ENCODE measurements at places on chromosomes 7 and 10. TPM values are rescaled to one million over a fixed set of nuclear protein-coding genes. Genes with fewer than 3 reads are reported as not detected.

Gene CLCN1
- not detected for polyA plus RNA-seq

Gene SYT15B
- not detected for polyA plus RNA-seq

DNA sequence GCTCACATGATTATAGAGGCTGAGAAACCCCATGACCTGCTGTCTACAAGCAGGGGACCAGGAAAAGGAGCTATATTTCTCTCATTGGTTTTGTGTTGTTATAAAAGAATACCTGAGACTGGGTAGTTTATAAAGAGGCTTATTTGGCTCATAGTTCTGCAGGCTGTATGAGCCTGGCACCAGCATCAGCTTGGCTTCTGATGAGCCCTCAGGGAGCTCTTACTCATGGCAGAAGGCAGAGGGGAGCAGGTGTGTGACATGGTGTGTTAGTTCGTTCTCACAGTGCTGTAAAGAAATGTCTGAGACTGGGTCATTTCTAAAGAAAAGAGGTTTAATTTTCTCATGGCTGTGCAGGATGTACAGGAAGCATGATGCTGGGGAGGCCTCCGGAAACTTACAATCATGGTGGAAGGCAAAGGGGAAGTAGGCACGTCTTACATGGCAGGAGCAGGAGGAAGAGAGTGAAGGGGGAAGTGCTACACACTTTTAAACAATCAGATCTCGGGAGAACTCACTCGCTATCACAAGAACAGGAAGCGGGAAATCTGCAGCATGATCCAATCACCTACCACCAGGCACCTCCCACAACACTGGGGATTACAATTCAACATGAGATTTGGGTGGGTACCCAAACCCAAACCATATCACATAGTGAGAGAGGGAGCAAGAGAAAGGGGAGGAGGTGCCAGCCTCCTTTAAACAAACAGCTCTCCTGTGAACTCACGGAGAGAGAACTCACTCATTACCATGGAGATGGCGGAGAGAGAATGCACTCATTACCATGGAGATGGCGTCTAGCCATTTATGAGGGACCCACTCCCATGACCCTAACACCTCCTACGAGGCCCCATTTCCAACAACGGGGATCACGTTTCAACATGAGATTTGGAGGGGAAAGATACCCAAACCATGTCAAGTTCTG, 133.4 kb downstream of the JCAD start:
- DNase-seq: no peak

GRCh38 chr10:129343141-129343540, 123.9 kb upstream of the MGMT start:
- DNase-seq: no peak

DNA sequence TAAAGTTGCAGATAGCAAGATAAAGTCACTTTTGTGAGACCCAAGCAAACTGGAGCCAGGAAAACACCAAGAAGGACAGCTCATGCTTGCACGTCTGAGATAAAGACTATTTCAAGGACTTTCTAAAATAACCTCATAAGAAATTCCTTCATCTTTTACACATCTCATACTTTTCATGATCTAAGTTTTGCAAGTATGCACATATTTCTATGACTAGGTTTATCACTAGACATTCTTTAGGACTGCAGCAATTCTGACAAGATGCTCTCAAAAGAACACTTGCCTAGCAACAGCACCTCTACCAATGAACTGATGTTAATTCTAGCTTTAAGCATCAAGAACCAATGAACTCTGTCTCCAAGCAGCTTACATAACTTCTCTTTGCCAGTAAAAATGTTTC, 457.6 kb downstream of the SEMA3D start:
- no peak for DNase-seq

DNA sequence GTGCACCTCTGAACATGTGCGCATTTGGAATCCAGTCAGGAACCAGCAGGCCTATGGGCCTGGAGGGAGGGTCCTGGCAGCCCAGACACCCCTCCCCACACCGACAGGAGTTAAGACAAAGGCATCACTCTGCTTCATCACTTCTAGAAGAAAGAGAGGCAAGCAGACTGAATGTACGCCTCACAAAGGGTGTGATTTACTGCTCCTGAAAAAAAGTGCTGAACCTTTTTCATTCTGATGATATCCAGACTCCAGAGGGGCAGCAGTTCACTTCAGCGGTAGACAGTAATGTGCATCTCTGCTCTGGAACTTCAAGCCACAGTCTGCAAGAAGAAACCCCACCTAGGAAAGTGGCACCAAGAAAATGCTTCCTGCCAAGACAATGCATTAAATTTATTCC, 88.2 kb upstream of the TMEM72 start:
- no peak for DNase-seq

GRCh38 chr10:26214004-26214403, 2.6 kb upstream of the GAD2 start:
- no peak for DNase-seq

DNA sequence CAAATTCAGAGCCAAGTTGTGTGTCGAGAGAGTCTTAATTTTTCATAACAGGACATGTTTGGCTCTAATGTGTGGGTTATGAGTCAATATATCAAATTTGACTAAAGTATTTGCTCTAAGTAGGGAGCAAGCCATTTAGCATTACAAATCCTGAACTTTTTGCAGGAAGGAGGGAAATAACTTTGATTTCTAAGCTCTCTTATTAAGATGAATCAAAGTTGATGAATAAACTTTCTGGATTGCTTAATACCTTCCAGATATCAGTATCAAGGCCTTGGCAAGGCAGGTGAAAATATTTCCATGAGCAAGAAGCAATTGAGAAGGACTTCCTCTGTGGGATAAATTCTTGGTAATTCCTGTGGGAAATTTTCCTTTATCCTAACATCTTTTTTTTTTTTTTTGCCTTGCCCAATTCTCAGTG, 258.8 kb downstream of the AHR start:
- no peak for DNase-seq

Data from GM12878 (cell line).